ENCODE measurements at places on chromosomes 6 and 20.

- DNase-seq = no peak
Measured at GRCh38 chr20:1866834-1867233, 28.4 kb upstream of the SIRPA start.

GRCh38 chr6:131379948-131380347, 193.1 kb upstream of the ARG1 start:
- DNase-seq = no peak

GRCh38 chr6:166954118-166954713, 2.1 kb downstream of the RNASET2 start:
- DNase-seq = no peak

DNA sequence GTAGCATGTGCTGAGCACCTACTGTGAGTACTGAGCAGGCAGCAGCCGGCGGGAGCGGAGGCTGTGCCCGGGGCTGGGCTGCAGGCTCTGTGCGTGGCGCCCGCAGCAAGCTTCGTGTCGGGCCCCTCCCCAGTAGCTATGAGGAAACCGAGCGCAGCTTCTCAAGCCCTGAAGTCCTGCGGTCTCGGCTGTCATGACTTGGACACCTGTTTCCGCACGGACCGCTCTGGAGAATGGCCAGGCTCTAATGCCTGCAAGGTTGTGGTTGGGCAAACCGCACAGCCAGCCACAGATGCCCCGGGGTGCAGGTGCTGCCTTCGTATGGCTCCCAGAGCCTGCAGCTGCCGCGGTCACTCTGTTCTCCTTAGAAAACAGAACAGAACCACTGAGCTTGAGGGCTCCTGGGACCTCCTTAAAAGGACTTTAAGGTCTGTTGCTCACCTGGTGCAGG, 33.7 kb downstream of the PYGB start:
- peak; percentile 1 for DNase-seq

GRCh38 chr20:51486197-51487005, 56.1 kb downstream of the NFATC2 start:
- DNase-seq = no peak

DNA sequence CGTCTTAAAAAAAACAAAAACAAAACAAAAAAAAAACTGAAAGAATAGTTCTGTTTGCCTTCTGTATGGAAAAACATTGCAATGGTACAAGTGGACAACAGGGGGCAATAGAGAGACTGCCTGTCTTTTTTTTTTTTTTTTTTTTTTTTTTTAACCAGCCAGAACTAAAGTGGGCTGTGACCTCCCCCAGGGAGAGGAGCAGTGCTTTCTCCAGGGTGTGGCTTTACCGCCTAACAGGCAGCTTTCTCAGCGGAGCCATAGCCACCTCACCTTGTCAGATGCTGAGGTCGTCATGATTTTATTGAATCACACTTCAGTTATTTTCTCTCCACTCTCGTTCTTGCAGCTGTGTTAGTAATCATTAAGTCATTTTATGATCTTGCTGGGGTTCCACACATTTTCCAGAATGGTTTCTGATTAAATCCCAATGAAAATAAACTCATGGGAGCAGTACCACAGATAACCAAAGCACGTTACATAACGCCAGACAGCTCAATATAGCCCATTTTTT, 78.4 kb downstream of the GMPR start:
- DNase-seq = no peak

GRCh38 chr6:150603176-150603575, 3.5 kb downstream of the PLEKHG1 start:
- no peak for DNase-seq

GRCh38 chr20:51665543-51666118, 102.6 kb downstream of the ATP9A start:
- no peak for DNase-seq

GRCh38 chr6:35024551-35025054, 116.5 kb downstream of the TCP11 start:
- no peak for DNase-seq

DNA sequence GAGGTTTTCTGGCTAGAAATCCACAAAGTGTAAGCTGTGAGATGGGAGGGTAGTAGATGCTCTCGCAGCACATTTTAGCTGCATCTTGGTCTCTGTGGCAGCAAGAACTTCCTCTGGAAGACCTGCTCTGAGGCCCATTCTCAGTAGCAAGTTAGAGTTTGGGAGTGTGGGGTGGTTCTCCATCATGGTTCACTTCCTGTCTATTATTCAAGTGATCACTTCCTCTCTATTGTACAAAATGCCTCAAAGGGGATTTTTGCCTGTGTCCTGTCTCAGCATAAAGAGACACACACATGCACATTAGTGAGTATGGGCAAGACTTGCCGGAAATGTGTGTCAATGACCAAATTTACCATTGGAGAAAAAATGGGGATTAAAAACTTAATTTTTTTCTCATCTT, 42.5 kb downstream of the LYRM2 start:
- no peak for DNase-seq

GRCh38 chr6:111958534-111958933, 85.3 kb upstream of the FYN start:
- DNase-seq = no peak

DNA sequence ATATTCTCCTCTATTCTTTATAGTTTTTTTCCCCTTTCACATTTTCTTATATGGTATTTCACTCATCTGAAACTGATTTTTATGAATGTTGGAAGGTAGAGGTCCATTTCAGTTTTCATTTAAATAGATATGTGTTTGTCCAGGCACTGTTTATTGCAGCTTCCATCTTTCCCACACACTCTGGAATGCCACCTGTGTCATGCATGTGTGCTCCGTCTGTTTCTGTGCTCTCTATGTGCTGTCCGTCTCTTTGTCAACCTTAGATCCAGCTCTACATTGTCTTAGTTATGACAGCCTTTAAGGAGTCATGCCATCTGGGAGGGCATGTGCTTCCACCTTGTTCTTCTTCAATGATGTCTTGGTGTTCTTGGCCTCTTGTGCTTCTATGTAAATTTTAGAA, 36.4 kb upstream of the RREB1 start:
- DNase-seq = no peak

DNA sequence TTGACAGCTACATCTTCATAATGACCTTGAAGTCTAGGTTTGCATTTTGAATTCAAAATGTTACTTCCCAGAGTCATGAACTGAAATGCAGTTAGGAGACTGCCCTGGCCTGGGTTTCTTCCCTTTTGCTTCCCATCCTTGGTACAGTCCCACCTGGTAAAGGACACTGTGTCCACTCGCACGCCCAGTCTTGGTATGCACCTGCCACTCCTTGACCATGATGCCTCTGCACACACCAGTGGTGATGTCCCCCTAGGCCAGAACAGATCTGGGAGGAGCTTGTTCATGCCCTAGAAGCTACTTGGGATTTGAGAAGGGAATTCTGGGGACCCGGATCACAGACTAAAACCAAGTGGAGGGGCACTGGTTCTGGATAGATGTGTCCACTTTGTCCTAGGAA, 3.6 kb downstream of the PPP1R14C start:
- no peak for DNase-seq

DNA sequence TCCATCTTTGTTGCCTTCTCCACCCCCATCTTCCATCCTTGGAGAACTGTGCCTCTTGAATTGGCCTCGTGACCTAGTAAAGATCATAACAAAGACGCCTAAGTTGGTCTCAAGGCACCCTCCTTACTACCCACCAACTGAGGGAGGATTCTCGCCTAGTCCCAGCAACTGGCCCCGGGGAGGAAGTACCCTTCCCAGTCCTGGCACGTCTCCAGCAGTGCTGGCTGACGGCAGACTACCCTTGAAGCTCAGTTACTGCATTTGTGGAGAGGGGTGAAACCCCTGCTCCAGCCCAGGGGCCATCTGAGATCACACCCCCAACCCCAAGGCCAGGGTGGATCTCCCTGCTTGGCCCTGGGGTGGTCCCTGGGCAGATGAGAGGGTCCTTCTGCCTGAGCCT, 2.1 kb upstream of the OSBPL2 start:
- DNase-seq = no peak

DNA sequence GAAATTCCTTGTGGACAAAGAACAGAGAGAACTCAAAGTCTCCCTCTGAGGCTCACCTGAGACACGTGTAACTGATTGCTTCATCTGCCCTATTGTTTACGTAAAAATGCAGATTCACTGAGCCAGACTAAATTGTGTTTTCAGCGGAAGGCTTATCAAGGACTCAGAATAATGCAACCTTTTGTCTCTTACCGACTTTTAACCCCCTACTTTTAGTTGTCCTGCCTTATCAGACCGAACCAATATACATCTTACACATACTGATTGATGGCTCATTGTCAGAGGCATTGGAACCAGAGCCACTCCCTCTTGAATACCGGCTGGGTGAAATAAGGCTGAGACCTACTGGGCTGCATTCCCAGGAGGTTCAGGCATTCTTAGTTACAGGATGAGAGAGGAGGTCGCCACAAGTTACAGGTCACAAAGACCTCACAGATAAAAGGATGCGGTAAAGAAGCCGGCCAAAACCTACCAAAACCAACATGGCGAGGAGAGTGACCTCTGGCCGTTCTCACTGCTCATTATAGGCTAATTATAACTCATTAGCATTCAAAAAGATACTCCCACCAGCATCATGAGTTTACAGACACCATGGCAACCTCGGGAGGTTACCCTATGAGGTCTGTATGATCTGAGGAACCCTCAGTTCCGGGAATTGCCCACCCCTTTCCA, 95.5 kb upstream of the ZNF184 start:
- no peak for DNase-seq

Measured in activated gamma-delta T cell treated with Interleukin-2 at 50 U/mL for 16 hours (primary cell).